ENCODE measurements at places on chromosomes 6 and 20.
A peak's percentile ranks its signal among the peaks of the same experiment; 100 is the strongest.

DNA sequence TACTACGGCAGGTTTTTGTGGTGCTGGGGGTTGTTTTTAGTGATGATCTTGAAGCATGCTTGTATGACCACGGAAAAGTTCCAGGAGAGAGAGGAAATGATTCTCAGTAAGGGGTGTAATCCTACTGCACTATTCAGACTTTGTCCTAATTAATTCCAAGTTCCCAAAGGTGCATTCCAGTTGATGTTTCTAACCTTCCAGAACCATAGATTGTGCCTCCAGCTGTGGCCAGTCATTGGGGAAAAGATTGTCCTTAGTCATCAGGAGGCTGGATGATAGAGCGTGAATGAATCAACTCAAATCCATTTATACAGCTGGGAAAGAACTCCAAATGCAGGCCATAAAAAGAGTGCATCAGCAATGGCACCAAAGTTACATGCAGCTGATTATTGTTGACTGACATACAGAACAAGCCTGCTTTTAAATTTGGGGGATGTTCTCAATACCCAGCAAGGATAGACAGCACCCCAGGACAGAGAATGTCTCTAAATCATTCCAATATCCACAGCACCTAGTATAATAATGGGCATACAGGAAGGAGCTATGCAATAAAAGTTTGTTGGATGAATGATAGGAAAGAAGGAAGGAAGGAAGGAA lies 27.8 kb upstream of the PKHD1 start:
- no peak for DNase-seq
- H3K4me1 ChIP-seq = no peaks in the 10 kb centered on the region
- H3K27ac ChIP-seq = no peak overlapping the region
- no peak overlapping the region for H3K4me3 ChIP-seq
- H3K27me3 ChIP-seq = no peaks in the 10 kb centered on the region

GRCh38 chr20:48275286-48276020 lies 490.2 kb upstream of the SULF2 start:
- no peak overlapping the region for H3K27ac ChIP-seq
- no peak overlapping the region for H3K4me3 ChIP-seq
- H3K27me3 ChIP-seq = no peaks in the 10 kb centered on the region
- no peaks in the 10 kb centered on the region for H3K36me3 ChIP-seq
- DNase-seq = no peak

DNA sequence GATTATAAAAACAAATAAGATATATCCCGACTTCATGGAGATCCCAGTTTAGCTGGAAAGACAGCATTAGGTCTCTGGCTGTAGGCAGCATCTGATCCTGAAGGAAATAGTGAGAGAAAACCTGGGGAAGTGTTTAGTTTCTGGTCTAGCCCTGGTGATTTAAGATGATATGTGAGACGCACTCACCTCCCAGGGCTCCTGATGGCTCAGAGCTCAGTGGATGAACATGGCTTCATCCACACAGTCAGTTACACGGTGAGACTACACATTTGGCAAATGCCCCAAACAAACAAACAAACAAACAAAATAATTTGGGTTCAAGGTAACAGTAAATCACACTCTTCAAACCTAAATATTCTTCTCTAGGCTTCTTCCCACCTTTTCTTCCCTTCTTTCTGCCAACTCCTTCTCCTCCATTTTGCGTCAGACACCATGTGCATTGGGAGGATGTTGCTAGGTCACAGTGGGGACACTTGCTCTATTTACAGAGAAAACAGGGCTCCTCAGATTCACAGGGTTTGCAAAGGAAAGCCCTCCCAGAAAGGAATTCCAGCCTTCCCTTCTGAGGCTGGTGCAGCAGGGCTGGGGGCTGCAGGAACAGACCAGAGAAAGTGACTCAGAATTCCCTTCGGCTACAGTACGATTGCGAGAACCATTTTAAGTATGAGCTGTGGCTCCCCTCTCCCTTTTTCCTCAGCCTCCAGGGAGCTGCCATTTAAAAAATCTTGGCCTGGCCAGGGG lies 59.6 kb upstream of the SALL4 start:
- no peak overlapping the region for H3K4me3 ChIP-seq
- no peaks in the 10 kb centered on the region for H3K36me3 ChIP-seq
- H3K27me3 ChIP-seq = no peaks in the 10 kb centered on the region
- no peak for DNase-seq
- H3K27ac ChIP-seq = no peak overlapping the region

DNA sequence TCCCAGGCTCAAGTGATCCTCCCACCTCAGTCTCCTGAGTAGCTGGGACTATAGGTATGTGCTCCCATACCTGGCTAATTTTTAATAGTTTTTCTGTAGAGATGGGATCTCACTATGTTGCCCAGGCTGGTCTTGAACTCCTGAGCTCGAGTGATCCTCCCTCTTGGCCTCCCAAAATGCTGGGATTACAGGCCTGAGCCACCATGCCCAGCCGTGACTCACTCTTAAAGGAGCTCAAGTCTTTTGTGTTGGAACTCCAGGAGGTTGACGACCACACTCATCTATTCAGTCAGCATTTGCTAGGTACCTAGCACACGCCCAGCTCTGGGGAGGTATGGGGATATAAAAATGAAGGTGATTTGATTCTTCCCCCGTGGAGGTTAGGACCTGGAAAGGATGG lies 62.8 kb downstream of the UTRN start:
- no peak for DNase-seq
- H3K4me1 ChIP-seq = peaks cover 76% of the 10 kb centered on the region
- H3K27me3 ChIP-seq = no peaks in the 10 kb centered on the region
- no peak overlapping the region for H3K4me3 ChIP-seq
- no peaks in the 10 kb centered on the region for H3K36me3 ChIP-seq
- no peak overlapping the region for H3K27ac ChIP-seq

DNA sequence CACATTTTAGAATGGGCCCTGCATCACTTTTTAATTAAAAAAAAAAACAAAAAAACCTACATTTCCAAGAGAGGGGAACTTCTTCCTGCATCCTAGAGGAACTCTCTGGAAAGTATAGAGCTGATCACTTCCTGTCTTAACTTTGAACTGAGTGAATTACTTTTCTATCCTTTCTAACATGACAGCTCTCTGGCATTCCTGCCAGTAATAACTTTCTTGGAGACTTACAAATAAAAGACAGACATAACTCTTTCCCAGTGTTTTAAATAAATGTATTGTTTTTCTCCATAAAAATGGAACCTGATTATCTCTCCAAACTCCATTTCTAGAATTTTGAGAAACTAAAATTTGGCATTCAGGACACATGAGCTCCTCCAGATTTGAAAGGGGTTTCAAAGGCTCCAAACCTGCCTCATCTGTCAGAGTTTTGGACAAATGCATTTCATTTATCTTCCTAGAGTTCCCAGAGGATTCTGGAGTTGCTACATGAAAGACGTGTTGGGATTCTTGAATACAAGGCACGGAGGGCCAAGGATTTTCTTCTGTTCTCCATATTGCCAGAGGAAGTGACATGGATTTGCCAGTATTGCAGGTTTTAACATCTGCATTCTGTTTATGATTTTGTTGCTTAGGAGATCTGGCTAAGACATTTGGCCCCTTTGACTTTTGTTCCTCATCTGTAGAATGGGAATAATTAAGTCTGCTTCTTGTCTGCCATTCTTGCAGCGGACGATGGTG lies 2.0 kb upstream of the SMOC2 start:
- DNase-seq = no peak
- H3K4me3 ChIP-seq = no peak overlapping the region
- H3K27ac ChIP-seq = no peak overlapping the region
- H3K36me3 ChIP-seq = no peaks in the 10 kb centered on the region
- peaks cover 10% of the 10 kb centered on the region for H3K27me3 ChIP-seq

DNA sequence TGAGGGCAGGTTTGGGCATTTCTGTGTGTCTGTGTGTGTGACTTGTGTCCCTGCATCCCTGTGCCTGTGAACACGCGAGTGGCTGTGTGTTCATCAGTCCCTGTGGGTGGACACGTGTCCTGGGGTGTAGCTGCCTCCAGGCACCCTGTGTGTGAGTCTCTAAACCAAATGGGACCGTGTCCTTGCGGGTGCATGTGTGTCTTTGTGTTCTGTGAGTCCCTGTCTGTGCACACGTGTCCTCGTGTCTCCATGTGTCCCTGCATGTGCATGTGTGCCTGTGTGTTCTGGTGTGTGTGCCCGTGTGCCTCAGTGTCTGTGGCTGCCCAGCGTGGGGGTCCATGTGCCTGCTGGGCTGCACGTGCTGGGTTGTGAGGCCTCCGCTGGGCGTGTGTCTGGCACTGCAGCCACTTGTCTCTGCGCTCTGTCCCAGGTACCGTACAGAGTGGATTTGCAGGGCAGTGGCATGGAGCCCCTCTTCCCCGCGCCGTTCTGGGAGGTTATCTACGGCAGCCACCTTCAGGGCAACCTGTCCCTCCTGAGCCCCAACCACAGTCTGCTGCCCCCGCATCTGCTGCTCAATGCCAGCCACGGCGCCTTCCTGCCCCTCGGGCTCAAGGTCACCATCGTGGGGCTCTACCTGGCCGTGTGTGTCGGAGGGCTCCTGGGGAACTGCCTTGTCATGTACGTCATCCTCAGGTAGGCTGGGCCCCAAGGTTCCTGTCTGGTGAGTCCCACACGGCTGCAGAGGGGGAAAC lies 8.2 kb upstream of the LKAAEAR1 start:
- H3K4me3 ChIP-seq = no peak overlapping the region
- DNase-seq = no peak
- H3K27me3 ChIP-seq = no peaks in the 10 kb centered on the region
- no peak overlapping the region for H3K27ac ChIP-seq
- H3K4me1 ChIP-seq = no peaks in the 10 kb centered on the region

DNA sequence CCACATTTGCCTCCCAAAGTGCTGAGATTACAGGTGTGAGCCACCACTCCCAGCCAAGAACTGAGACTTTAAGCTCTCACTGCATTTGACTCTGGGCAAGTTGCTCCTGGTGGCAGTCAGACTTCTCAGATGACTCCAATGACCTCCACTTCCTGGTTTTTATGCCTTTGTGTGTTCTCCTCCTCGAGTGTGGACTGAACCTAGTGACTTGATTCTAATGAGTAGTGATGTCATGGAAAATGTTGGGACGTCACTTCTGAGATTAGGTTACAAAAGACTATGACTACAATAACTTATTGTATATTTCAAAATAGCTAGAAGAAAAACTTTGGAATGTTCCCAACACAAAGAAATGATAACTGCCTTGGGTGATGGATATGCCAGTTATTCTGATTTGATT lies 12.0 kb downstream of the SPINT3 start:
- no peaks in the 10 kb centered on the region for H3K4me1 ChIP-seq
- no peak overlapping the region for H3K27ac ChIP-seq
- no peak overlapping the region for H3K4me3 ChIP-seq
- H3K36me3 ChIP-seq = no peaks in the 10 kb centered on the region

DNA sequence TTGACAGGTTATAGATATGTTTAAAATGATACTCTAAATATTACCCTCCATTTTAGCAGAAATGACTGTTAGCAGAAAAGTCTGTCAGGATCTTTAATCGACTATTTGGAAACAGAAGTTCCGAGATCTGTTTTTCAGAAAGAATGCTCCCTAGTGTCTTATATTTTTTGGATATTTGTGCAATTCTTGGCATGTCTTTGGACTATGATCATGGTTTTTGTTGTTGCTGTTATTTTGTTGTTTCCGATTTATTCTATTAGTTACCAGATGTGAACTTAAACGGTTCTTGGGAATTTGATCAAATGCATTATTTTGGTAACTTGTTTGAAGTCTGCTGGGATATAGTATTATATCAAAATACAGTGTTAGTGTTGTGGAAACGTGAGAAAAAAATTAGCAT lies 106.4 kb upstream of the CEP162 start:
- no peaks in the 10 kb centered on the region for H3K4me1 ChIP-seq
- no peak for DNase-seq
- H3K27ac ChIP-seq = no peak overlapping the region
- no peaks in the 10 kb centered on the region for H3K27me3 ChIP-seq
- no peaks in the 10 kb centered on the region for H3K36me3 ChIP-seq
- no peak overlapping the region for H3K4me3 ChIP-seq

GRCh38 chr6:3125815-3126214 lies 7.3 kb downstream of the BPHL start:
- H3K27me3 ChIP-seq = no peaks in the 10 kb centered on the region
- no peaks in the 10 kb centered on the region for H3K36me3 ChIP-seq
- no peak overlapping the region for H3K27ac ChIP-seq
- H3K4me3 ChIP-seq = no peak overlapping the region
- H3K4me1 ChIP-seq = no peaks in the 10 kb centered on the region
- no peak for DNase-seq

GRCh38 chr20:43820731-43821330 lies 93.8 kb upstream of the TOX2 start:
- no peak for DNase-seq
- H3K4me1 ChIP-seq = no peaks in the 10 kb centered on the region
- H3K27me3 ChIP-seq = no peaks in the 10 kb centered on the region
- no peak overlapping the region for H3K27ac ChIP-seq
- H3K4me3 ChIP-seq = no peak overlapping the region
- H3K36me3 ChIP-seq = no peaks in the 10 kb centered on the region

GRCh38 chr6:52362443-52363227 lies 684 bp downstream of the PAQR8 start:
- peak overlapping the region; percentile 94 for H3K4me3 ChIP-seq
- DNase-seq = peak; percentile 37
- H3K27ac ChIP-seq = peak overlapping the region; percentile 95
- peaks cover 35% of the 10 kb centered on the region for H3K4me1 ChIP-seq
- no peaks in the 10 kb centered on the region for H3K36me3 ChIP-seq
- H3K27me3 ChIP-seq = no peaks in the 10 kb centered on the region

DNA sequence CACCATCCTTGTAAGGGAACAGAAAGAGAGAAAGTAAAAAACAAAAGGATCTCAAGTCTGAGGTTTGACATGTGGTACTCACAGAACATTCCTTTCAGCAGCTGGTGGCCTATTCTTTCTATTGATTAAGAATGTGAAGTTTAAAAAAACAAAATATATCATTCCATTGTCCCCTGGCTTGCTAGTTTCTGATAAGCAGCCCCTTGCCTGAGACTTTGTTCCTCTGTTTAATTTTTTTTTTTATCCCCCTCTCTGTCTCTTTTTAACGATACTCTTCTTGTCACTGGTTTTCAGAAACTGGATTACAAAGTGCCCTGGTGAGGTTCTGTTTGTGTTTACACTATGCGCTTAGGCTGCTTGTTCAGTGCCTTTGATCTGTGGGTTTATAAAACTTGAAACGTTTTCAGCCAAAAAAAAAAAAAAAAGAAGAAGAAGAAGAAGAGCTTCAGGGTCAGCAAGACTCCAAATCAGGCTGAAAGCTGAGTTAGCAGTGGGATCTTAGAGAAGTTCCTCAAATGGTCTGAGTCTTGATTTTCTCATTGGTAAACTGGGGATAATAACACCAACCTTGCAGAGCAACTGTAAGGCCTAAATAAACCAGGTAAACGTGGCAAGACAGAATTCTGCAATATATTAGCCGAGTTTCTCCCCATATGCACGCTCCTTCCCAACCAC lies 45.1 kb upstream of the SLC22A23 start:
- no peaks in the 10 kb centered on the region for H3K36me3 ChIP-seq
- DNase-seq = no peak
- no peak overlapping the region for H3K27ac ChIP-seq

DNA sequence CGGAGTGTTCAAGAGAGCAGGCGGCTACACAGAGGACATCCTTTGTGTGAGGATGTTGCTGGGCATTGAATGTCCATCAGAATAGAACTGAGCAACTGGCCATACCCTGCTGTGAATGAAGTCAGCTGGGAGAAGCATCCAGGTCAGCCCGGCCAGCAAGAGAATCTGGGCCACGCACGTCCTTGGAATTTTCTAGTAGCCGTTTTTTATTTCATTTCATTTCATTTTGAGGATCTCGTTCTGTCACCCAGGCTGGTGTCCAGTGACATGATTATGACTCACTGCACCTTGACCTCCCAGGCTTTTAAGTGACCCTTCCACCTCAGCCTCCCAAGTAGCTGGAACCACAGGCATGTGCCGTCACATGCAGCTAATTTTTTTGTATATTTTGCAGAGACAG lies 97.9 kb downstream of the SSR1 start:
- no peak overlapping the region for H3K27ac ChIP-seq
- H3K36me3 ChIP-seq = peaks cover 21% of the 10 kb centered on the region
- H3K4me1 ChIP-seq = no peaks in the 10 kb centered on the region
- H3K27me3 ChIP-seq = no peaks in the 10 kb centered on the region
- H3K4me3 ChIP-seq = no peak overlapping the region

All from CD8-positive, alpha-beta memory T cell (primary cell).